Smooth muscle cell of the umbilical artery (primary cell): ENCODE measurements at places on chromosomes 1 and 21. TPM values are rescaled to one million over a fixed set of nuclear protein-coding genes. Genes with fewer than 3 reads are reported as not detected.

The GBP7 gene
- total RNA-seq = not detected in 2 replicates

The HHAT gene
- total RNA-seq = 8.2 and 9.2 TPM in 2 replicates

The KRTAP7-1 gene
- not detected in 2 replicates for total RNA-seq

The CKS1B gene
- total RNA-seq = 30.3 and 48.5 TPM in 2 replicates

The MAP1LC3C gene
- under 0.01 and 0.42 TPM in 2 replicates for total RNA-seq

The NPR1 gene
- under 0.01 and 0.05 TPM in 2 replicates for total RNA-seq

The DPT gene
- total RNA-seq = 0.05 and 0.30 TPM in 2 replicates

The TESK2 gene
- 0.60 and 0.89 TPM in 2 replicates for total RNA-seq

The PRELP gene
- total RNA-seq = 0.30 and 0.32 TPM in 2 replicates

The MTARC1 gene
- total RNA-seq = 0.89 and 2.5 TPM in 2 replicates

The SMIM11 gene
- total RNA-seq = 0.89 and 1.7 TPM in 2 replicates

The LRRC38 gene
- total RNA-seq = not detected in 2 replicates

The CLCA1 gene
- total RNA-seq = not detected in 2 replicates

The SH3BGR gene
- 3.0 and 3.7 TPM in 2 replicates for total RNA-seq

The MAP3K7CL gene
- total RNA-seq = 3.9 and 12.8 TPM in 2 replicates

The TMEM269 gene
- total RNA-seq = not detected in 2 replicates
